NB4 (cell line): ENCODE measurements at places on chromosomes 7 and 10.

DNA sequence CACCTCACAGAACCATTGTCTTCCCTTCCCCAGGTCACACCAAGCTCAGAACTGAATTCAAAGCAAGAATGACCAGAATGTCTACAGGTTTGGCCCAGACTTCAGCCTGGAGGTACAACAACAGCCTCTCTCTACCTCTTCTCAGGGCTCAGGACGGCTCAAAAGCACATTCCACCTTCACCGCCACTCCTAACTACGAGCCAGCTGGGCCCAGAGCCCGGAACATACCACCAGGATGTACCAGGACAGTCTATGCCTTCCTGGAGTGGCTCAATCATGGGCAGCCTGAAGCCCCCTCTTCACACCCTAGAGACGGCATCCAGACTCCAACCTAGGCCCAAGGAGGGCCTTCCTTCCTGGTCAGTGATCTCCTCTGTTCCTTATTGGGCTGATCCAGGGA lies 41.6 kb downstream of the ANXA8 start:
- no peak for DNase-seq

DNA sequence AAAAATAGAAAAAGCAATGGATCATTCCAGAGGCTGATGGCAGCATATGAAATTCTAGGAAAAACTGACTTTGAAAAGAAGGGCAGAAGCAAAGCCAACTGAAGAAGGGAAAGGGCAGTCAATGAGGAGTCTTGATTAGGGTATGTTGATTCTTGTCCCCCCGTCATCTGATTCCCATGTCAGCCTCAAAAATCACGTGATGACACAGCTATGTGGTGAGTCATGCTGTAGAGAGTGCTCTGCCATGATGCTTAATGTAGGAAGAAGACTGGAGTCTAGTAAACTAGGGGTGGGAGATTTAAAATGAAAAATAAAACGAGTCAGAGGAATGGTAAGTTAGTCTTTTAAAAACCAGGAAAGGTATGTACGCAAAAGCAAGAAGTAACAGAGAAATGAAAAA lies 3.9 kb upstream of the POU6F2 start:
- no peak for DNase-seq

- no peak for DNase-seq
Measured at GRCh38 chr10:78185693-78186055, 152.0 kb downstream of the RPS24 start.

DNA sequence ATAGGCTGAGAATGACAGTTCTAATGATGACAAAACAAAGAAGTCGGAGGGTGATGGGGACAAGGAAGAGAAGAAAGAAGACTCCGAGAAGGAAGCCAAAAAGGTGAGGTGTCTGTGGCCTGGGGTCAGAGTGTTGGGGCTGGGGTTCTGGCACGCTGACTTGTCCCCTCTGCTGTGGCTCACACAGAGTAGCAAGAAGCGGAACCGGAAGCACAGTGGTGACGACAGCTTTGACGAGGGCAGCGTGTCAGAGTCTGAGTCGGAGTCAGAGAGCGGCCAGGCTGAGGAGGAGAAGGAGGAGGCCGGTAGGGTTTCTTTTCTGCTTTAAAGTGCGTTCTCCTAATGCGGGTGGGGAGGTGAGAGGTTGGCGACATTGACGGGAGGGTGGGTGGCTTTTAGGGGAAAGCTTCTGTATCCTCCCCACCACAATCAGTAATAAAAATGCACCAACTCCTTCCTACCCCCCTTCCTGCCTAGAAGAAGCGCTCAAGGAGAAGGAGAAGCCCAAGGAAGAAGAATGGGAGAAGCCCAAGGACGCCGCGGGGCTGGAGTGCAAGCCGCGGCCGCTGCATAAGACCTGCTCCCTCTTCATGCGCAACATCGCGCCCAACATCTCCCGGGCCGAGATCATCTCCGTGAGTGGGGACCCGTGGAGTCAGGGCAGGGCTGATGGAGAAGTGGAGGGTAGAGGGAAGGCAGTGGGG lies 4.6 kb downstream of the UFSP1 start:
- DNase-seq = peak; percentile 45

DNA sequence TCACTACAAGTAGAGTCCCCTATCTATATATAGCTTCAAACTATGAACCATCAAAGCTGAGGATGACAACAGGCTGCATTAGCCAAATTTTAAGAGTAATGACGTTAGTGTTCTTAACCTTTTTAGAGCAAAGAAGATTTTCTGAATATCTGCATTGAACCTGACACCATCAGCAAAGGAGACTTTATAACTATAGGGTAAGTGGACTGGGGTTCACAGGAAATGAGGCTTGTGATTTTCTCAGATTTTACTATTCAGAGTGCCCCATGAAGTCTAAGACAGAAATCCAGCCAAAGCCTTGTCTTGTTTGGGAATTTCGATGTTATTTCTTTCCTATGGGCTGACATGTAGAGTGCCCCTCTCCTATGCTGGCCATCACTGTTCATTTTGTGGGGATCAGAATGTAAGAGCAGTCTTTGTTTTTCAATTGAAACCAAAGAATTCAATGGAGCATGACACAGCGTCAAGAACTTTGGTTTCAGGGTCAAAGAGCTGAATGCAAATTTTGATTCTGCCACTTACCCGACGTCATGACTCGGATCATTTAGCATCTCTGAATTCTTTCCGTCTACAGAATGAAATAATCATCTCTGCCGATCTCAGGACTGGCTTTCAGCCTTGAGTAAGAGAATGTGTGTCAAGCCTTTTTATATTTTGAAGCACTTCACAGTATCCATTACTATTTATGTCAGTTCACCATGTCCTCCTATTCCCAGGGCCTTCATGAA lies 52.7 kb downstream of the DENND11 start:
- DNase-seq = no peak

- DNase-seq = no peak
Measured at GRCh38 chr10:6037422-6037821, 24.7 kb downstream of the IL2RA start.

- DNase-seq = no peak
Measured at GRCh38 chr7:96342049-96342448, 20.2 kb upstream of the SLC25A13 start.

DNA sequence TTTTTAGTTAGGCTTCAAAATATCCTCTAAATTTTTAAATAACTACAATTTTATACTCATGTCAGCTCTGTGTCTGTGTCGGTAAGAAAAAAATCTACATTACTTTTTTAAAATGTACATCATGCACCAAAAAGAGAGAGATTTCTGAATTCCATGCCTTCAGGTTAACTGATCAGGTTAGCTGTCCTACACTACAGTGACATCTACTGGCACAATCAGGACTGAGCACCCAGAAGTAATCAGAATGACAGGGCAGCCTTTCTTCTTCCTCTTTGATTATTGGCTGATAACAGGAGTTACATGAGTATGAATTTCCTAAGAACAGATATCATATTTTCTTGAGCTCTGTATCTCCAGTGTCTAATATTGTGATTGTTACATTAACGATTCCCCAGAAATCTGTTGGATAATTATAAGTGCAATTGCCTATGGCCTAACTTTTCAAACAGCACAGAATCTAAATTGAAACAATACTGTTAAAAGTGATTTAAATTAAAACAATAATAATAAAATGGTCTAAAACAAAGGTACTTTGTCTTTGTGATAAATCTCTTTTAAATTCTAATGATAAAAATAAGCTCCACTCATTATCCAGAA lies 41.8 kb upstream of the HYCC1 start:
- DNase-seq = peak; percentile 83

GRCh38 chr10:95835149-95835860 lies 72.5 kb upstream of the CC2D2B start:
- no peak for DNase-seq
